ENCODE measurements at places on chromosomes 12 and 14. TPM values are rescaled to one million over a fixed set of nuclear protein-coding genes. Genes with fewer than 3 reads are reported as not detected.

Gene BIN2
- total RNA-seq = 13.4 TPM

Gene OR4N5
- total RNA-seq = not detected

DNA sequence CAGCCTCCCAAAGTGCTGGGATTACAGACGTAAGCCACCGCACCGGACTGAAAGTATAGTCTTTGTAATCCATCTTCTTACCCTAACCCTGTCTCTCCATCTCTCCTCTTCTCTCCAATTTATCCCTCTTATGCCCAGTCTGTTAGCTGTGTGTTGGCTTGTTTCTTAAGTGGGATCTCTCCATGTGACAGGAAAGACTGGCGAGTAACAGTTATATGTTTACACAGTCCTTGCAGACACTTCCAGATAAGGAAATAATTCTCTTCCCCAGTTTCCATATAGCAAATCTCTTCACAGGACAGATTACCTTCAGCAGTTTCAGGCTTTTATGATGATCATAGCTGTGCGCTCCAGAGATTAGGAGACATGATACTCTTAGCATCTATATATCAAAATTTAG is 16.0 kb upstream of the DIP2B start:
- no peak for DNase-seq

DNA sequence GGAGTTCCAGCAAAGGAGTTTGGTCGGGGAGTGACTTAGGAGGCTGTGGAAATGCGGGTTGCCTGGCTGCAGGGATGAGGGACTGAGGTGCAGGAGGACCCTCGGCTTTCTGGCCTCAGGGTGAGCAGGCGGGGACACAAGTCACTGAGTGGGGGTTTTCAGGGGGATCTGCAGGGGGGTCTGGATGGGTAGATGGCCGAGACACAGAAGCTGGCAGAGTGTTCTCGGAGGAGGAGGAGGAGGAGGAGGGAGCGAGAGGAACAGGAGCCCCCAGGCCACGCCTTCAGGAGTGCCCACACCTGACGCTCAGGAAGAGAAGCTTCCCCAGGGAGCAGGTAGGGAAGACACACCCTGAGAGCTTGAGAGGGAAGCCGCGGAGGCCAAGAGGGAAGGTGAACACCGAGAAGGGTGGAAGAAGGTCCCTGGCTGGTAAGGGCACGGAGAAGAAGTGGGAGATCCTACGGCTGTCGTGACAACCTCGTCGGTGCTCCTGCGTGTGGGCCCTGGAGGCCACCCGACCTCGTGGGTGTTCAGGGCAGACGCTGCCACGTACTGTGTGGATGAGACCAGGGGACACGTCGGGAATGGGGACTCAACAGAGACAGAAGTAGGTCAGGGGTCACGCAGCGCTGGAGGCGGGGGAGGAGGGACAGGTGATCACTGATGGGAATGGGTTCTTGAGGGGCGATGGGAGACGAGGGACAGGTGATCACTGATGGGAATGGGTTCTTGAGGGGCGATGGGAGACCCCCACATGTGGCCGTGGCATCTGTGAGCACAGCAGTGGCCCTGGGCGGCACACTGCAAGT is 109.4 kb downstream of the PIWIL1 start:
- no peak for DNase-seq

GRCh38 chr12:8482571-8483061 is 26.9 kb downstream of the CLEC6A start:
- DNase-seq = no peak

DNA sequence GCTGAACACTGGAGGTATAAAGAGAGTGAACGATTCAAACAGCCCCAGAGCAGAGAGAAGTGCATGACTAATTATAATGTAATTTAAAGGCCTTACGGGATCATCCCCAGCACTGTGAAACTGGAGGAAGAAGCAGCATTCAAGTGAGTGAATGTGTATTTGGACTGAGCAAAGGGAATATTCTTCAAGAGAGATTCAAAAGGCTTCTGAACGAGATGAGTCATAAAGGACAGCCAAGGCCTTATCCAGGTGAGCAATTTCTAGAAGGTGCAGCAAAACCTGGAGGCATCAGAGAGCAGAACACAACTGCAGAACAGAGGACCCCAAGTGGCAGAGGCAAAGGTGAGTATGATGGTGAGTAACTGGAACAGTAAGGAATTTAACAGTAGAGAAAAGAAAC is 127.2 kb downstream of the BCAT1 start:
- no peak for DNase-seq

Measured in testis (tissue), 5 donors.